SK-N-SH (cell line): ENCODE measurements at places on chromosomes 11 and 22.

GRCh38 chr11:1047595-1048156, 11.2 kb upstream of the MUC6 start:
- DNase-seq: no peak
- peaks cover 3% of the 10 kb centered on the region; the same call in 1 of the 2 replicates for H3K4me1 ChIP-seq
- H3K36me3 ChIP-seq: no peaks in the 10 kb centered on the region
- H3K27me3 ChIP-seq: no peaks in the 10 kb centered on the region; the same call in 1 of the 2 replicates

DNA sequence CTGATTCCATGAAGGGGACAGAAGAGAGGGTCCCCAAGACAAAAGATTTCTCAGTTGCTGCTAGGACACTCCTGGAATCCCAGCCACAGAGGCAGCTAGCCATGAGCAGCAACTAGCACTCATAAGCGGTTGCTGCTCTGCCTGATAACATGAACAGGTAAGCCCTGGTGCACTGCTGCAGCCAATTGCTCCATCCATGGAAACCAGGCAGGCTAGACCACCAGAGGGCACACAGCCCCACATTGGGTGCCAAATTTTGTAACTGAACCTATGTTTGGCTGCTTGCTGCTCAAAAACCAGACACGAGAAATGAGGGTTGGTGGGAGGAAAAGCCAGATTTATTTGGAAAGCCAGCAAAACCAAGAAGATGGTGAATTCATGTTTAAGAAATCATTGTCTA, 21.9 kb upstream of the QSER1 start:
- H3K36me3 ChIP-seq: no peaks in the 10 kb centered on the region
- H3K4me3 ChIP-seq: no peak overlapping the region
- no peak overlapping the region for H3K27ac ChIP-seq
- DNase-seq: peak; percentile 48
- no peaks in the 10 kb centered on the region; the same call in 1 of the 2 replicates for H3K27me3 ChIP-seq

GRCh38 chr22:28329186-28330073, 350.2 kb downstream of the TTC28 start:
- H3K27me3 ChIP-seq: no peaks in the 10 kb centered on the region
- peaks cover 20% of the 10 kb centered on the region for H3K4me1 ChIP-seq
- H3K36me3 ChIP-seq: no peaks in the 10 kb centered on the region

DNA sequence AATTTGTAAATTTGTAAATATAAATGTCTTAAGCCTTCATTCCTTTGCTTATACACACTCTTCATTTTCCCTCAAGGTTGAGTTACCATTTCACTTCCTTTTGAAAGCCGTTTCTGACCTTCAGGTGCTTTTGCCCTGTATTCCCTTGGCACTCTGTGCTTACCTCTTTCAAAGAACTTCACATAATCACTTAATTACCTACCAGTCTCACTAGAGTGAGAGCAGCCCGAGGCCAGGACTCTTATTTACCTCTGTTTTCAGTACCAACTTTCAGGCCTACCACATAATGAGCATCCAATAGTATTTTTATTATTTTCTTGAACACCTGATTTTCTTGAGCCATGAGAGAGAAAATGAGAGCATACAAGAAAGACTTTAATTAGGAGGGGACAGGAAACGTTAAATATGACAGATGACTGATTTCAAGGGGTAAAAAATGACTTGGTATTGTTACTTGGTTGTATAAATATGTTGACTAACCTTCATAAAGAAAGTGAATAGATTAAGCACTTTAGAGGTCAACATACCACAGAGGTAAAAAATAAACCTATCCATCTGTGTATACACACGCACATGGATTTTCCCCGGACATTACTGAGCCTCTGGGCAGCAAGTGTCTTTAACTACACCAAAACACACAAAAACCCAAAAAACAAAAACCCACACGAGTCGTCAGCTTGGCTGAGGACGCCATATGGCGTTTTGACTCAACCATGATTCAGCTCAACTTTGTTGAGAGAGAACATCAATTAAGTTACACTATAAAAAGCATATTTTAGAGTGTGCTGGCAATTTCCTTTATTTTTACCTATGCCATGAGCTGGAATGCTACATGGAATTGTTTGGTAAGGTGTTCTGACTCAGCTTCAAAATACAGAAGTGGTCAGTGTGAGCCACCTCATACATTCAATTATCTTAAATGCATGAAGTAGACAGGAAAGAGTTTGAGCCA, 7.6 kb downstream of the ATXN10 start:
- H3K36me3 ChIP-seq: peaks cover 10% of the 10 kb centered on the region
- H3K4me1 ChIP-seq: peaks cover 12% of the 10 kb centered on the region; the same call in 1 of the 2 replicates
- H3K27ac ChIP-seq: 0 out of 2 replicates have a peak overlapping the region, but pooled peaks have one; percentile 7
- DNase-seq: no peak
- no peak overlapping the region for H3K4me3 ChIP-seq
- H3K27me3 ChIP-seq: no peaks in the 10 kb centered on the region

DNA sequence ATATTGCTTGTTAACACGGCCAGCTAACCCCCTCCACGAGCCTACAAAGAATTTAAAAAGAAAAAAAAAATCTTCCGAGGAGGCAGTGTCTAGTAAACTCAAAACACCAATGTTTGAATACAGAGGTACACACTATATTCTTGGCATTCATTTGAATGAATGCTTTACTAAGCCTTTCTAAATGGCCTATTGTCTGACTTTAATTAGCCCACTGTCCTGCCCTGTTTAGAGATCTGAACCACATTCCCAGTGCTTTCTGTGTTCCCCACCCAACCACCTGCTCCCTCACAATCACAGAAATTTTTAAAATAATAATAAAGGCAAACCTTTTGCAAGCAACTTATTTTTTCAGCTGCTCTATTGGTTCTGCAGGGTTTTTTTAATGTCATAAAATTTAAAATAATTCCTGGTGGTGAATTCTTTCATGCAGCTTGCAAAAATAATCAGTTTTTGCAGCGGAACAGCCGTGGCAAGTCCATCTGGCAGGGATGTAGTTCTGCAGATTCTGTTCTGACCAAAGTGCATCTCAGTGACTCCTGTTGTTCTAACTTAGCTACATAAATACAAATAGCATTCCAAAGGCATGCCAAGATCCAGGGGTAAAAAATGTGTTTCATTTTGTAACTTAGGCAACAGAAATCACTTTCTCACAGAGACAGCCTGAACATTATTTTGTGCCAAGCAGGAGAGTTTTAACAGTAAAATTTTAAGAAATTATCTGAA, 23.8 kb downstream of the POU2AF2 start:
- H3K36me3 ChIP-seq: no peaks in the 10 kb centered on the region
- H3K27ac ChIP-seq: no peak overlapping the region
- H3K4me1 ChIP-seq: no peaks in the 10 kb centered on the region
- no peak overlapping the region for H3K4me3 ChIP-seq
- DNase-seq: no peak

DNA sequence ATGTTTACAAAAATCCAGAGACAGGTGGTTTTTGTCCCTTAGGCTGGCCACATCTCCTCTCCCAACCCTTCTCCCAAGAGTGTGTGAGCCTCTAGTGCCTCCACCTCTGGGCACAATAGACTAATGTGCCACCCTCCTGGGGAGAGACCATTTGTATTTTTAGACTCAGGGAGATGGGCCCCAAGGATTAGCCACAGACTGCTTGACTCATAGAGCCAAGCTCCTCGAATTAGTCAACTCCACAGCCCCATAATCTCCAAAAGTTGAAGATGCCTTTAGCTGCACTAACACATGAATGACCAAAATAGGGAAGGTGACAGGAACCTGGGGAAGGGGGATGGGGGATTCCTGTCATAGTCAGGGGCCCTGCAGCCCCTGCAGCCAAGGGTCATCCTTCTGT, 53.0 kb upstream of the LRRC32 start:
- no peak overlapping the region for H3K4me3 ChIP-seq
- no peaks in the 10 kb centered on the region for H3K36me3 ChIP-seq
